ENCODE measurements at places on chromosomes 11 and 22.
A peak's percentile ranks its signal among the peaks of the same experiment; 100 is the strongest.

- no peak for DNase-seq
- H3K27ac ChIP-seq = no peak overlapping the region
- H3K4me3 ChIP-seq = no peak overlapping the region
- peaks cover 10% of the 10 kb centered on the region for H3K4me1 ChIP-seq
These were observed 110.8 kb downstream of the WNT7B start for GRCh38 chr22:45866126-45866645.

DNA sequence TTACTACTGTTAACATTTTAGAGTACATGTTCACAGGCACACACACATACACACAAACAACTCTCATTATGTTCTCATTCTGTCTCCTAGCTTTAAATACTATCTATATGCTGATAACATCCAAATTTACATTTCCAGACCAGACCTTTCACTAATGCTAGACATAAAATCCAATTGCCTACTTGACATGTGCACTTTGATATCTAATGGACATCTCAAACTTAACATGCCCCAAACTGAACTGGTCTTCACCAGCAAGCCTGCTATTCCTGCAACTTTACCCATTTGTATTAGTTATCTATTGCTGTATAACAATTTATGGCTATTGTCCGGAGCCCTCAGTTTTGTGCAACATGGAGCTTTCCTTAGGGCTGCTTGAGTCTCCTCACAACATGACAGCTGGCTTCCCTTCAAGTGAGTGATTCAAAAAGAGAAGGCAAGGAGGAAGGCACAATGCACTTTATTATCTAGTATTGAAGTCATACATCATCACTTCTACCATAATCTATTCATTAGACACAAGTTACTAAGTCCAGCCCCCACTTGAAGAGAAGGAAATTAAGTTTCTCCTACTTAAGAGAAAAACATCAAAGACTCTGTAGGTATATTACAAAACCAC is 3.0 kb downstream of the SLC36A4 start:
- no peak for DNase-seq
- H3K4me3 ChIP-seq = no peak overlapping the region
- H3K36me3 ChIP-seq = peaks cover 3% of the 10 kb centered on the region
- no peaks in the 10 kb centered on the region for H3K27me3 ChIP-seq
- no peak overlapping the region for H3K27ac ChIP-seq
- peaks cover 29% of the 10 kb centered on the region for H3K4me1 ChIP-seq

DNA sequence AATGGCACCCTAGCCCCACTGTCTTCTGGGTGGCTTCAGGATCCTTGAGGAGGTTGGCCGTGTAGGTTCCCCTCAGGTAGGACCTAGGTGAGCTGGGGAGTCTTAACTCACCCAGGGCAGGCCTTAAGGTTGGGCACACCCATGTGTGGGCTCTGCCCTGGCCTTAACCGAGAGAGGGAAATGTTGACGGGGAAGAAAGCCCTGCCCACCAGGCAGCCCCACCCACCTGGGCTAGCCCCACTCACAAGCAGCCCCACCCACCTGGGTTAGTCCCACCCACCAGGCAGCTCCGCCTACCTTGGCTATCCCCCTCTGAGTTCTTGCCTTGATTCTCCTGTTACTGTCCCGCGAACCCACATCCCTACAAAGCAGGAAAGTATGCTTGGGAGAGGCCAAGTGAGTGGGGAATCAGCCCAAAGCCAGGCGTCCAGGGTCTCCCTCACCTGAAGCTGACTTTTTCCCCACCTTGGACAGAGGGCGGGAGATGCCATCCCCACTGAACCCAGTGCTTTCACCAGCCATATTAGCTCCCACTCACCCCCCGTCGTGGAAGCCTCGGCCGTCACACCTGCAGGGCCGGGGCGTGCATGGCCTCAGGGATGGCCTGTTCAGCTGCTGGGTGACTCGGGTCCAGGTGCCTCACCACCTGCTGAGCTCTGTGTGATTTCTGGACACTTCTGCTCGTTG is at the start of gene MYEOV:
MYEOV (plus strand) TSS at position 337 of the 687 bp plus-strand sequence. CDS start 1,200 bp downstream, outside the sequence.
- peaks cover 31% of the 10 kb centered on the region for H3K4me1 ChIP-seq
- DNase-seq = no peak
- no peak within 1 kb of the TSS for H3K4me3 ChIP-seq
- no peaks in the 10 kb centered on the region for H3K27me3 ChIP-seq

- H3K36me3 ChIP-seq = peaks cover 8% of the 10 kb centered on the region
- H3K27me3 ChIP-seq = no peaks in the 10 kb centered on the region
- no peak overlapping the region for H3K27ac ChIP-seq
- no peak overlapping the region for H3K4me3 ChIP-seq
These were observed 8.0 kb downstream of the IGHMBP2 start for GRCh38 chr11:68911731-68912130.

DNA sequence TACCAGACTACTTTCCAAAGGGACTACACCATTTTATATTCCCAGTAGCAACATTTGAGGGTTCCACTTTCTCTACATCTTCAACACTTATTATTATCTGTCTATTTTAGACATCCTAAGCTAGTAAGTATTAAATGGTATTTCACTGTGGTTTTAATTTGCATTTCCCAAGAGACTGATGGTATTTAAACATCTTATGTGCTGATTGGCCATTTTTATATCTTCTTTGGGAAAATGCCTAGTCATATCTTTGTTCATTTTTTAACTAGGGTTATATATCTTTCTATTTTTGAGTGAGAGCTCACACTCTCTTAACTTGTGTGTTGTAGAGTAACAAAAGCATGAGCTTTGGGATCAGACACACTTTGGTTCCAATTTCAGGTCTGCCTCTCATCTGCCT is 73.7 kb downstream of the PRCP start:
- DNase-seq = no peak
- no peak overlapping the region for H3K27ac ChIP-seq
- no peaks in the 10 kb centered on the region for H3K27me3 ChIP-seq

DNA sequence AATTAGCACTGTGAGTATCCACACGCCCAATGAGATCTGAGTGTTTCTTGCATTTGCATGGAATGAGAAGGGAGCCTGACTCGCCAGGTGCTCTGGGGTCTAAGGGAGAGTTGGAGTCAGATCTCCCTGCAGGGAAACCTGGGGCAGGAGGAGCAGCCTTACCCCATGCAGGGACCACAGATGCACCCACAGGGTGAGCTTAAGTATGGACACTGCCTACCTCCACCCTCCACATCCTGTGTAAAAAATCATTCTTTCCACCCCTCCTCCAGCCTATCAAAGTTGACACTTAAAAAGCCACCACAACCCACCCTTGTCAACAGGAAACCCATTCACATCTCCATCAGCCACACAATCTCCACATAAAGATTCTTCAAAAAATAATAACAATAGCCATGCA is 67.0 kb upstream of the IGLL5 start:
- H3K4me3 ChIP-seq = peak overlapping the region; percentile 83
- H3K4me1 ChIP-seq = peaks cover 74% of the 10 kb centered on the region
- no peaks in the 10 kb centered on the region for H3K36me3 ChIP-seq
- H3K27ac ChIP-seq = peak overlapping the region; percentile 94
- DNase-seq = no peak
- H3K27me3 ChIP-seq = no peaks in the 10 kb centered on the region

GRCh38 chr22:22682807-22683667 is 38.6 kb downstream of the GGTLC2 start:
- H3K4me1 ChIP-seq = peaks cover 5% of the 10 kb centered on the region
- H3K27ac ChIP-seq = no peak overlapping the region
- H3K36me3 ChIP-seq = no peaks in the 10 kb centered on the region
- H3K4me3 ChIP-seq = no peak overlapping the region
- DNase-seq = no peak
- H3K27me3 ChIP-seq = peaks cover 13% of the 10 kb centered on the region

Measured in T-helper 17 cell (primary cell).